Muscle of back (tissue), 13 donors: ENCODE measurements at places on chromosomes 1 and 21.

GRCh38 chr1:209704584-209704983 lies at the start of gene HSD11B1:
TSS of gene HSD11B1 (plus strand) at chr1:209704846. CDS start at chr1:209704943, 97 bp downstream.
- DNase-seq = peak; percentile 23

DNA sequence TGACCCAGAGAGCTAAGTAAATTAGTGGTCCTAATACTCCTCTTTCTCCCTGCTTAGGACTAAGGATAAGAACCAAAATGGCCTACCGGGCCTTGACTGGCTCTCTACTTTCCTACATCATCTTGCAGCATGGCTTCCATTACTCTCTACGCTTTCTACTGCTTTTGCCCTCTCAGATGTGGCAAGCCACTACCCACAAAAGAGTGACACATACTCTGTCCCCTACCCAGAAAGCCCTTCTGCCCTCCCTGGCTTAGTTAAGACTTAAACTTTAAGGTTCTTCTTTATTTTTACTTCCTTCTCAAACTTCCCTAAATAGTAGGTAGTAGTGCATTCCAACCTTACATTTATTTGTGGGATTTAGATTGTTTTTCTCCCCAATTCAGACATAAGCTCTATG lies 228.1 kb downstream of the TPR start:
- no peak for DNase-seq

DNA sequence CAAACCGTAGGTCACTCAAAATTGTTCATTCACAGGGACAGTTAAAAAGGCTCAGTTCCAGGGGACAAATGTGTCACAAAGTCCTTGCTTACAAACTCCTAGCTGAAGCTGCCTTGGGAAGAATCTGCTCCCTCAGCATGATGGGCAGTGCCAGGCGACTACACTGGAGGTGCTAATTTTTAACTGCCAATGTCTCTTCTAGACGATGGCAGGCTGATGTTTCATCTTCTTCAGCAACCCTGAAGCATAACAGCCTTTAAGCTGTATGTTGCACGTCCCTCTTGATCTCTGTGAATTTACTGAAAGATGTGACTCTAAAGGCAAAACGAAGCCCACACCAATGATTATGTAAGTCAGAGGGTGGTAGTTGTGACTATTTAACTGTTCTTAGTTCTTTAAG lies 11.3 kb downstream of the COA7 start:
- DNase-seq = no peak

- peak; percentile 57 for DNase-seq
Observed at GRCh38 chr1:111725192-111725591, 14.0 kb downstream of the INKA2 start.

- DNase-seq = no peak
Observed at GRCh38 chr1:82948386-82948785, 1050.5 kb downstream of the TTLL7 start.

DNA sequence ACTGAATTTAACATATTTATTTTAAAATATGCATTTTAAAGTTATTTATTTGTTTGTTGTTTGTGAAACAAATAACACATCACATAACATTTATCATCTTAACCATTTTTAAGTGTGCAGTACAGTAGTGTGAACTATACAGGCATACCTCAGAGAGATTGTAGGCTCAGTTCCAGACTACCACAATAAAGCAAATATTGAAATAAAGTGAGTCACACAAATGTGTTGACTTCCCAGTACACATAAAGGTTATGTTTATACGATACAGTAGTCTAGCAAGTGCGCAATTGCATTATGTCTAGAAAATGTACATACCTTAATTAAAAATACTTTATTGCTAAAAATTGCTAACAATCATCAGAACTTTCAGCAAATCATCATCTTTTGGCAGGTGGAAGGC lies 739.4 kb upstream of the ADGRL4 start:
- DNase-seq = no peak

- no peak for DNase-seq
Observed at GRCh38 chr1:19772053-19772452, 27.7 kb downstream of the TMCO4 start.

- no peak for DNase-seq
Observed at GRCh38 chr1:8816831-8817411, 519 bp downstream of the RERE start.

GRCh38 chr1:237154157-237154556 lies 112.2 kb downstream of the RYR2 start:
- DNase-seq = no peak

DNA sequence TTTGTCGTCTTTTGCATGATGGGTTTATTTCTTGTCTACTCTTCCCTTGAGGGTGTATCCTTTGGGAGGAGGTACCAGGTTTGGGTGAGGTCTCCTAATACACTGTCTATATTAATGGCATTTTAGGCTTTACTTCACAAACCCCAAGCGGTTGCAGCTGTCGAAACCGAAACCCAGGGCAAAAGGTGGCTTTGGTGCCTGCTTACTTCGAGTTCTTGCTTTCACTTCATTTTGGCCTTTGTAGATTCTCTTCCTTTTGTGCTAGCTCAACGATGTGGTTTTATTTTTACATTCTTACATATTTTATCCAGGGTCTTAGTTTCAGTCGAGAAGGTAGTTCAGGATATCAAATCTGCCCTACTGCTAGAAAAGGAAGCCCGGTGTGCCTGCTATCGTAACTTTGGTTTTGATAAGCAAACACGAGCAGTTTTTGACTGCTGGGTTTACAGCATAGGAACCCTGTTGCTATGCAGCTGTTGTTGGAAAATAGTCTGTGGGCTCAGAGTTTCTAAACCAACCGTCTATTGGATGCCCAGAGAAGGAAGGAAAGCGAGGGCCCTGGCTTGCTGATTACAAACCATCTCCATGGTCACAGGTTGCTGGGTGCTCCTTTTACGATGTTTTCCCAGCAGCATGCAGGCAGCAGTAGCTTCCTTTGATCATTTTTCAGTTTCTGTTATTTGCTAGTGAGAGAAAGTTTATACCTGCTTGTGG lies 9.8 kb upstream of the TSPAN2 start:
- DNase-seq = no peak

GRCh38 chr21:14630556-14631069 lies 84.5 kb upstream of the SAMSN1 start:
- no peak for DNase-seq

- peak; percentile 83 for DNase-seq
Observed at GRCh38 chr1:44405031-44405797, at the start of gene RNF220. TSS of gene RNF220 (plus strand) at chr1:44405255.

DNA sequence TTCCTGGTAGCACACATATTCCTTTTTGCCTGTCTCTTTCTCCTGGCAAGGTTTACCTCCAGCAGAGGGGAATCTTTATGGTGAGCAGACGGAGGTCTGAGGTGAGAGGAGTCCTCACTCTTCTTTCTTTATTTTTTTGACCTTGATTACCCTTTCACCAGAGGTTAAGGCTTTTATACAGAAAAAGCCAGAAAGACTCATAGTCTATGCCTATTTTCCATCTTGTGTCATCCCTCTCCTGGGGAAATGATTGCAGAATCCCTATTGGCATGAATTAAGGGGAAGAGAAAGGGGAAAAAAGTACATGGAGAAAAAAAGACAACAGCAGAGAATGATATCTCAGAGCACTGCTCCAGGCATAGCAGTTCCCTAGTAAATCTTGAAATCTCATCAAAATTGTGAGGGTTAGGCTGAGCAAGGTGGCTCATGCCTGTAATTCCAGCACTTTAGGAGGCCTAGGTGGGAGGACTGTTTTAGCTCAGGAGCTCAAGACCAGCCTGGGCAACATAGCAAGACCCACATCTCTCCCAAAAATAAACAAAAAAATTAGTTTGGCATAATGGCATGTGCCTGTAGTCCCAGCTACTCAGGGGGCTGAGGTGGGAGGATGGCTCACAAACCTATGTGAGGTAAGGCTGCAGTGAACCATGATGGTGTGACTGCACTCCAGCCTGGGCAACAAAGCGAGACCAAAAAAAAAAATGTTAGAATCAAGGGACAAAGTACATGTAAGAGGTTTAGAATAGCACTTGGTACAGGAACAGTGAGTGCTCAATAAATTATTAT lies 1.2 kb upstream of the XPR1 start:
- no peak for DNase-seq

DNA sequence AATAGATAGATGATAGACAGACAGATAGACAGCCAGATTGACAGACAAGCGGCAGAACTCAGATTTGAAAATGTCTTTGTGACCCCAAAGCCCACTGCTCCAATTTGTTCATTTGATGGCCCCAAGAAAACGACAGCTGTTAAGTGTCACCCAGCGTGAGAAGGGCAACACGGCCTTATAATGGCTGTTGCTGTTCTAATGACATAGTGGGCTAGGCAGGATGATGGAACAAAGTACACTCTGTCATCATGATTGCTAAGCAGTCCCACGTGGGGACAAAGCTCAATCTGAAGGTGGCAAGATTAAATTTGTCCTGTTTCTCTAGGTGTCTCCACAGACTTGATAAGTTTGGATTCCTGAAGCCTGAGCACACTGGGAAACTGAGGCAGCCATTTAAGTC lies 112.9 kb downstream of the DAB1 start:
- DNase-seq = no peak

DNA sequence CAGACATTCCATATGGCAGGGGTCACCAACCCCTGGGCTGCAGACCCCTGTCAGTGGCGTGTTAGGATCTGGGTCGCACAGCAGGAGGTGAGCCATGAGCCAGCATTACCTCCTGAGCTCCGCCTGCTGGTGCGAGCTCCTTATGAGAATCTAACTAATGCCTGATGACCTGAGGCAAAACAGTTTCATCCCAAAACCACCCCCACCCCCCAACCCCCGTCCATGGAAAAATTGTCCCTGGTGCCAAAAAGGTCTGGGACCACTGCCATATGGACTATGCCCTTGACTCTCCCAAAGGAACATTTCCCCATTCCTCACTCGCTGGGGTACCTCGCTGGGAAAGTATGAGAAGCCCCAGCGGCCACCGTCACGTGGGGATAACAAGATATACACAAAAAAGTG lies 6.4 kb upstream of the CPT2 start:
- DNase-seq = no peak
